ENCODE measurements at places on chromosomes 1 and 21. TPM values are rescaled to one million over a fixed set of nuclear protein-coding genes. Genes with fewer than 3 reads are reported as not detected.

Gene FAM151A
- total RNA-seq = not detected

Gene C4BPB
- not detected for total RNA-seq

Gene DPT
- total RNA-seq = not detected

Gene CLDN14
- not detected for total RNA-seq

Gene SYCP1
- total RNA-seq = not detected

Gene VANGL2
- 2.3 TPM for total RNA-seq

Gene NIBAN1
- 169 TPM for total RNA-seq

Gene CSMD2
- total RNA-seq = not detected

Gene ANGPTL1
- not detected for total RNA-seq

Gene SYNJ1
- total RNA-seq = 3.8 TPM

Gene ANGPTL3
- not detected for total RNA-seq

Gene CLCN6
- 4.5 TPM for total RNA-seq

Gene KRTAP12-1
- total RNA-seq = not detected

Gene RXRG
- total RNA-seq = not detected

Gene CFAP107
- not detected for total RNA-seq

Gene NTMT2
- total RNA-seq = not detected

Gene MRPL37
- 42.6 TPM for total RNA-seq
